ENCODE measurements at places on chromosomes 7 and 10. TPM values are rescaled to one million over a fixed set of nuclear protein-coding genes. Genes with fewer than 3 reads are reported as not detected.

ZCWPW1 gene
- 1.4 TPM for total RNA-seq

ADCY1 gene
- 0.26 TPM for total RNA-seq

TCERG1L gene
- total RNA-seq: not detected

NUPR2 gene
- total RNA-seq: not detected

LIPF gene
- not detected for total RNA-seq

EPO gene
- not detected for total RNA-seq

AQP1 gene
- total RNA-seq: 335 TPM

GLI3 gene
- total RNA-seq: 4.1 TPM

LBX1 gene
- not detected for total RNA-seq

ASIC3 gene
- total RNA-seq: 0.26 TPM

GRM3 gene
- total RNA-seq: not detected

ZNF92 gene
- total RNA-seq: 2.5 TPM

AGBL3 gene
- 0.66 TPM for total RNA-seq

HOGA1 gene
- 1.4 TPM for total RNA-seq

PDE6C gene
- not detected for total RNA-seq

CTAGE4 gene
- 0.36 TPM for total RNA-seq

GIMAP6 gene
- 0.46 TPM for total RNA-seq

CAV1 gene
- total RNA-seq: 405 TPM

OGDH gene
- 138 TPM for total RNA-seq

CPA1 gene
- total RNA-seq: 0.39 TPM

TMED4 gene
- 121 TPM for total RNA-seq

AOAH gene
- not detected for total RNA-seq

OR6B1 gene
- not detected for total RNA-seq

FGFBP3 gene
- 0.36 TPM for total RNA-seq

GNAI1 gene
- total RNA-seq: 25.0 TPM

ZDHHC6 gene
- total RNA-seq: 31.9 TPM

PHYHIPL gene
- not detected for total RNA-seq

ZDHHC16 gene
- 42.0 TPM for total RNA-seq

MRLN gene
- total RNA-seq: not detected

TBRG4 gene
- 70.1 TPM for total RNA-seq

STOX1 gene
- total RNA-seq: 0.13 TPM

GPR15LG gene
- not detected for total RNA-seq

CALML5 gene
- not detected for total RNA-seq

NPY gene
- total RNA-seq: 2.3 TPM
